Stimulated activated CD4-positive, alpha-beta T cell treated with anti-CD3 and anti-CD28 coated beads, TNF-alpha, amount 100 ng/mL, for 1 hour (primary cell): ENCODE measurements at places on chromosomes 13 and 19.

DNA sequence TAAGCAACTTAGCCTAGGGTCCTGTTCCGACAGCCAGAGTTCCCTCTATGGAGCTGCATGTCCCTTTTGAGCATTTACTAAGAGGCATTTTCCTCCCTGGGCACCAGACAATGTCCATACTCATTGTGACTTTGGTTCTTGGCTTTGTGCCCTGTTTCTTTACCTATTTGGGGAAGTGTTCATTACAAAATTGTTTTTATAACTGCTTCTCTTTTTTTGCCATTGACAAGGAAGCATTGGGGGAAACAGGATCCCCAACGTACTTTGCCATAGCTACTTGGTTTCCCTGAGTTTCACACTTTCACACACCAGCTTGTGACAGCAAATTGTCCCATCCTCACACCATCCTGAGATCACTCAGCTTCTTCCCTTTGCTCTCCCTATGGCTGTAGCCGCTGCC is 81.1 kb upstream of the SIAH3 start:
- DNase-seq = no peak

- no peak for DNase-seq
These were observed 25.3 kb downstream of the APBA3 start for GRCh38 chr19:3736106-3736724.

DNA sequence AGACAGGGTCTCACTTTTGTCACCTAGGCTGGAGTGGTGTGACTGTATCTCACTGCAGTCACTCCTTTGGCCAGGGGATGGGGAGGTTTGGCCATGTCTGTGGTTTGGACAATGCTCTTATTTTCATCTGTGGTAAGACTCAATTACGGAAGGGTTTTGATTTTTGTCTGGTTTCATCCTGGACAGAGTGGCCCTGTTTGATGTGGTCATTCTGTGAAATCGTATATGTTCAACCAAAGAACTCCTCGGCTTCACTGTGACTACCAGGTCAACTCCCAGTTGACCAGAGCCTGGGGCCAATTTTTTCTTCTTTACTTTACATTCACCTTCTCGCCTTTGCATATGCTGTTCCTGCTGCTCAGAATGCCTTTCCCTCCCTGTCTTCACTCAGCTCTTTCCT is 6.8 kb upstream of the CCDC124 start:
- DNase-seq = no peak

- DNase-seq = no peak
These were observed 411.4 kb downstream of the LIG4 start for GRCh38 chr13:107803822-107804495.

- DNase-seq = no peak
These were observed 688.6 kb upstream of the SLITRK1 start for GRCh38 chr13:84570831-84571230.

GRCh38 chr13:113545455-113545930 is 39.1 kb upstream of the TFDP1 start:
- no peak for DNase-seq

DNA sequence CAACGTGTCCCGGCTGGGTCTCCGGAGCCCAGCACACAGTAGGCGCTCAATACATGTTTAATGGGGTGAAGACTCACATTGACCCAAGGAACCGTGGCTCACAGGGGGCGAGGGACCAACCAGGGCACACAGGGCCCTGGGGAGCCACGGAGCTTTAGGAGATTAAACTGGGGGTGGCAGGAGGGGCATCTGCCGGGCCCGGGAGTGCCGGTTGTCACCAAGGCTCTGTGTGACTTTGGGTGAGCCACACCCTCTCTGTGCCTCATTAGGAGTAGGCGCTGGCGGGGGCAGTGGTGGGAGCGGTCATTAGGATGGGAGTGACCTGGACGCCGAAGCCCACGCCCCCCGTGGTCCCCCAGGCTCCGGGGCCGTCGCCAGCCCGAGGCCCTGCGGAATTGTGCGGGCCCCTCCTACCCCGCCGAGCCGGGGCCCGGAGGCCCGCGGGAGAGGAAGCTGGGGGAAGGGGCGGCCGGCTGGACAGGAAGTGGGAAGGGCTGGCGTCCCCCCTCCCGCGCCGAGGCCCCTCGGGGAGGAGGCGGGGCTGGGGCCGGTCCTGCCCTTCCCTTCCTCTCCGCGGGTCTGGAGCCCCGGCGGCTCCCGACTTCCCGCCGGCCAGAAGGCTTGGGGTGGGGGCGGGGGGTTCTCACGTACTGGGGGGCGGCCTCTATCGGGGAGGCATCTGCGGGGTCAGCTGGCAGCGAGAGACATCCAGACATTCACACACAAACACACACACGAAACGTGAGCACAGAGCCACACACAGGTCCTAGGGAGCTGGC is 1.8 kb upstream of the SSBP4 start:
- DNase-seq = no peak

DNA sequence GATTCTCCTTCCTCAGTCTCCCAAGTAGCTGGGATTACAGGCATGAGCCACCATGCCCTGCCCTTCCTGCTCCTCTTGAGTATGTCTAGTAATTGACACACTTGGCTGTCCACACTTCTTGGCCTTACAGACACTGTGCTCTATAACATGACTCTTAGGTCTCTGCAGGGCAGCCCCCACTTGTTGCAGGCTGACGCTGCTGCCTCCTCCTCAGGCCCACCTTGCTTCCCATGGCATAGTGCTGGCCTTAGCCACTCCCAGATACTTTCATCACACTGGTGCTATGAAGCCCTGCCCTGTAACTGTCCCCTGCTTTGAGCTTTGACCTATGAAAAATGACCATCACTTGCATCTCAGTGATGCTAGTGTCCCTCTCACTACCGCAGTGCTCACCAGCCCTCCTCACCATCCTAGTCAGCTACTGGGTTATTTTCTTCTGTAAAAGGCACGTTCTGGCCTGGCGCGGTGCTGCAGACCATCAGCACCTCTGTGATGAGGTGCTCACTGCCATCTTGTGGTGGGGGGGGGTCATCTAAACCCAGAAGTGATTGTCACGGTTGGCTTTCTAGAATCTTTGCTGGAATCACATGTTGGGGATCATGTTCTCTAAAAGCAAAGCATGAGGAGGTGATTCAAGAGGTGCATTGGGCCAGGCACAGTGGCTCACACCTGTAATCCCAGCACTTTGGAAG is 9.8 kb downstream of the ERICH4 start:
- no peak for DNase-seq

DNA sequence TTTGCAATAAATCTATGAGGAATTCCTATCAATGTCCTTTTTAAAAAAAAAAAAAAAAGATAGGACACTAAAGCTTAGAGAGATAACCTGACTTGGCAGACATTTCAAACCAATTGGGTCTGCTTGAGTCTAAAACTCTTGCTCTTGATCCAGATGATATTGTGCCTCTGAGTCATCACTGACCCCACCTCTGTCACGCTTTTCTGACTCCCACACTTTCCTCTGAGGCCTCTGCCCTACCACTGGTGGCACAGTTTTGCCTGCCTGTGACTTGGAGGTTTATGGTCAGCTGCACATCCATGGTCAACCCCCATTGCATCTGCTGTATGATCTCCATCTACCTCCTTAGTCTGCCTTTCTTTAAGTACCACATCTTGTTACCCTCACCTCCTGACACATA is 328.7 kb downstream of the SPRY2 start:
- DNase-seq = no peak

- no peak for DNase-seq
These were observed at the start of gene SACS for GRCh38 chr13:23433171-23434153. Gene SACS (minus strand): TSS chr13:23433702. CDS start chr13:23411239, 22,463 bp downstream.

- no peak for DNase-seq
These were observed 30.5 kb downstream of the MEGF8 start for GRCh38 chr19:42355896-42356295.

DNA sequence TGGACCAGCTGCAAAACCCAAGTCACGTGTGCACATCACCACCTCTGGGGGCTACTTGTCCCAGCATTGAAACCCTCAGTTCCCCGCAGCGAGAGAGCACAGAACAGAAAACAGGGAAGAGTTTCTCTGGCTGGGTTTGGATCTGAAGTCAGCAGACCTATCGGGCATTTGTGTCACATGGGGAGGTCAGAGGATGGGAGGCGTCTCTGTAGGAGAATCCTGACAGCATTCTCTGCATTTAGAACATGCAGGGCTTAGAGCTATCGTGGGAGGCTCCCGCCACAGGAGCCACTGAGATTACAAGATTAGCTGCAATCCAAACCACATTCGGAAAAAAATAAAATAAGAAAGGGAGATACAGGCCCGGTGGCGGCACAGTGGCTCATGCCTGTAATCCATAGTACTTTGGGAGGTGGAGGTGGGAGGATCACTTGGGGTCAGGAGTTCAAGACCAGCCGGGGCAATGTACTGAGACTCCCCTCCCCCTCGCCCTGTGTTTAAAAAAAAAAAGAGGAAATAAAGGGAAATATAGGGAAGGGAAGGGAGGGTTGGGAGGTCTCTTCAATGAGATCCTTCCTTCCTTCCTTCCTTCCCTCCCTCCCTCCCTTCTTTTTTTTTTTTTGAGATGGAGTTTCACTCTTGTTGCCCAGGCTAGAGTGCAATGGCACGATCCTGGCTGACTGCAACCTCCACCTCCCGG is 2.9 kb upstream of the TLE6 start:
- no peak for DNase-seq

DNA sequence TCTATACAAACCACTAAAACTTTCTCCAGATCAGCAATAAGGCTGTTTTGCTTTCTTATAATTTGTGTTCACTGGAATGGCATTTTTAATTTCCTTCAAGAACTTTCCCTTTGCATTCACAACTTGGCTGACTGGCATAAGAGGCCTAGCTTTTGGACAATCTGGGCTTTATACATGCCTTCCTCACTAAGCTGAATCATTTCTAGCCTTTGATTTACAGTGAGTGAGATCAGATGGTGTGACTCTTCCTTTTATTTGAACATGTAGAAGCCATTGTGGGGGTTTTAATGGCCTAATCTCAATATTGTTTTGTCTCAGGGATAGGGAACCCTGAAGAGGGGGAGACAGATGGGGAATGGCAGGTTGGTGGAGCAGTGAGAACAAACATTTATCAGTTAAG is 82.7 kb downstream of the FOXO1 start:
- DNase-seq = no peak

- DNase-seq = no peak
These were observed 245.7 kb downstream of the GPC6 start for GRCh38 chr13:93472296-93472695.

- DNase-seq = no peak
These were observed 14.7 kb downstream of the ELL start for GRCh38 chr19:18507021-18507726.

DNA sequence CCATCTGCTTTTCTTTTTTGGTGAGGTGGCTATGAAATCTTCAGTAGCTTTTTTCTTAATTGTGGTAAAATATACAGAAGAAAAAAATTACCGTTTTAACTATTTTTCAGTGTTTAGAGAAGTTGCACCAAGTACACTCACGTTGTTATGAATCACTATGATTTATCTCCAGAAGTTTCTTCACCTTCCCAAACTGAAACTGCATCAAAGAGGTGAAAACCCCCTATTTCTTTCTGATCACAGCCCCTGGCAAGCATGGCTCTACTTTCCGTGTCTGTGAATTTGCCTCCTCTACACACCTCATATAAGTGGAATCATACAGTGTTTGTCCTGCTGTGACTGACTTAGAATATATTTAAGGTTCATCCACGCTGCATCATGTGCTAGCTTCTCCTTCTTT is 15.6 kb upstream of the SIGLEC10 start:
- DNase-seq = no peak

DNA sequence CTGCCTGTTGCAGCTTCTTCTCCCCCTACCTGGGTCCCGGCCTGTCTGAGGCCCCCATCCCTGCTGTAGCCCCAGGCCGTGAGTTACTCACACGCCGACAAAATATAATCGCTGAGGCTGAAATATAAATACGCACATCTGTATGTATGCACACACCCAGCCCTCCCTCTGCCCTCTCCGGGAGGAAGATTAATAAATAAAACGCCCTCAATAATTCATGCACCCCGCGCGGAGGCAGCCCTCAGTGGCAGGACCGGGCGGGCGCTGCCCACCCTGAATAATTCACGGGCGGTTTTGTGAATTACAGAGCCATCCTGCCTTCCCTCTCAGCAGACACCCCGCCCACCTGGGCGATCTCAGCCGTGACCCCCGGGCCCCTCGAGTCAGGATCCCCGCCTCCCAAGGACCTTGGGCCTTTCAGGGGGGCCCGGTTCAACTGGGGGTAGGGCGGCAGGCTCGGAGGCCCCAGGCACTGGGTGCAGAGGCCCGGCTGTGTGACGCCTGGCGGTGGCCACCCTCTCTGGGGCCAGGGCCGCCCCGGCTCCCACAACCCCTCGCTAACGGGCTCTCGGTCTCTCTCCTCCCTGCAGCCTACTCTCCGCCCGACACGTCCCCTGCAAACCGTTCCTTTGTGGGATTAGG is 24.2 kb downstream of the SMIM24 start:
- DNase-seq = no peak

GRCh38 chr13:33771296-33771695 is 46.7 kb upstream of the RFC3 start:
- no peak for DNase-seq

DNA sequence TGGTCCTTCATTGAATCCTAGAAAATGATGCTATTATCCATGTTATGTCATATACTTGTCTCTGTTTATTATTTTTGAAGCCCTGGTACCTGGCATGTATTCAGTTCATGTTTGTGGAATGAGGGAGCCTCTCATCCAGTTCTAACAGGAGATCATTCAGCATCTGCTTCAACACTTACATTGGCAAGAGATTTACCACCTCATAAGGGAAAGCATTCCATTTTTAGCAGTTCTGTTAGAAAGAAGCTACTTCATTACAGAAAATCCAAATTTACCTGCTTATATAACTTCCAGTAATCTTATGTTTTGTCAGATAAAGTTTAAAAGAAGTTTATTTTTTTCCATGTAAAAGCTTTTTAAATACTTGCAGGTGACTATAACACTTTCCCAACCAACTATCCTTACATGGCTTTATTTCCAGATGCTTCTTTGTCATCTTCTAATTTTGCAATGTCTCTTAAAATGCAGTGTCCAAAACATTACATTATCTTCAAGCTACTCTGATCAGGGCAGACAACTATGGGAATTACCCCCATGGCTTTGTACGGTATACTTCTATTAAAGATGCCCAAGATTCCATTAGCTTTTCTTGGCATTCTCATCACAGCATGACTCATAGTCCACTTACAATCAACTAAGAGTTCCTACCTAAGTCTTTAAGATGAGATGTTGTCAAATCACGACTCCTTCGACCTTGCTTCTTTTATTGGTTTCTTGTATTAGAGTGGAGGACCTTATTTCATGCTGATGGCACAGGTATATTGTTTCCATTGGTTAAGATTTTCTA is 262.1 kb downstream of the PCDH9 start:
- DNase-seq = no peak

DNA sequence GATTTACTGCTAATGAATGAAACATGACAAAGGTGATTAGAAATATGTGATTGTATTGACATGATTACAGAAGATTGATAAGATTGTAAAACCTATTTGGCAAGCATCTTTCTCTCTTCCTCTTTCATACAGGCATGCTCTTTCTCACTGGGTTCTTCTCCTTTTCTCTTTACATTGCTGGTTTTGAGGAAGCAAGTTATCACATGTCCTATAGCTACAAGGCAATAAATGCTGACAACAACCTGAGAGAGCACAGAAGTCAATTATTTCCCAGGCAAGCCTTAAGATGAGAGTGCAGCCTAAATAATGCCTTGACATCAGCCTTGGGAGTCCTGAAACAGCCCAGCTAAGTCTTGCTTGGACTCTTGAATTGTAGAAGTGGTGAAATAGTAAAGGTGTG is 875.0 kb downstream of the SLITRK1 start:
- DNase-seq = no peak
